ENCODE measurements at places on chromosomes 3 and 15. TPM values are rescaled to one million over a fixed set of nuclear protein-coding genes. Genes with fewer than 3 reads are reported as not detected.

The PCSK6 gene
- 19.8 TPM for total RNA-seq

GRCh38 chr3:115071601-115072000, 75.5 kb downstream of the ZBTB20 start:
- no peak for DNase-seq

GRCh38 chr3:49703443-49703927, 14.1 kb downstream of the RNF123 start:
- DNase-seq, result peak; percentile 70

The RARB gene
- total RNA-seq, result 0.40 TPM

- peak; percentile 34 for DNase-seq
Observed at GRCh38 chr3:167783781-167784180, 48.3 kb downstream of the SERPINI1 start.

- peak; percentile 54 for DNase-seq
Observed at GRCh38 chr15:61050844-61051568, 178.1 kb downstream of the RORA start.

- peak; percentile 64 for DNase-seq
Observed at GRCh38 chr3:156334841-156335545, 214.6 kb downstream of the KCNAB1 start.

Data from HT1080 (cell line).